ENCODE measurements at places on chromosomes 11 and 22.
A peak's percentile ranks its signal among the peaks of the same experiment; 100 is the strongest.

- DNase-seq: no peak
These were observed 14.2 kb upstream of the TECTA start for GRCh38 chr11:121086866-121087265.

DNA sequence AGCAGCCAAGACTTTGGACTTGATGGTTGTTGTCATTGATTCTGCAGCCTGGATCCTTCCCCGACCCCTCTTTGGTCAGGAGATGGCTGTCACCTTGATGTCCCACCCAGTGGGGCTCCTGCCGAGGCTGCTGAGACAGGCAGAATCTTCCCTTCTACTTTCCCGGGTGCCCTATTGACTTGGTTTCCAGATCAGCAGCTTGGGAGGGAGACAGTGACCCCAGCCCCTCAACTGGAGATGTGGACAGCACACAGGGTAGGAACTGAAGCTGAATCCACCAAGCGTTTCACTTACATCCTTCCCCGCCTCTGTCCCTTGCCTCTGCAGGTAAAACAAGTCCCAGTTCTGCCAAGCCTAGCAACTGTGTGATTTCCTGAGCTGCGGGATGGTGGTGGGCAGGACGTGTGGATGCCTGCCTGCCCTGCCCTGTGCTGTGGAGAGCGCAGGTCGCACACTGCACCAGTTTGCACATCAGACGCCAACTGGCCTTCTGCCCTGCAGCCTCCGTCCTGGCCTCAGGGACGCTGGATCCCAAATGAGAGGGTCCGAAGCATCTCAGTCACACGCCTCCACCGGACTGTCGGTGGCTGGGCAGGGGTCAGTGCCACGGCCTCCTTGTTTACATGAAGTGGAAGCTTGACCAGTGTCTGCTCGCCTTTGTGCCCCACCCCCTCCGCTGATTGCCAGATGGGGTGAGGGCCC is 34.6 kb downstream of the FAM83F start:
- DNase-seq: no peak

DNA sequence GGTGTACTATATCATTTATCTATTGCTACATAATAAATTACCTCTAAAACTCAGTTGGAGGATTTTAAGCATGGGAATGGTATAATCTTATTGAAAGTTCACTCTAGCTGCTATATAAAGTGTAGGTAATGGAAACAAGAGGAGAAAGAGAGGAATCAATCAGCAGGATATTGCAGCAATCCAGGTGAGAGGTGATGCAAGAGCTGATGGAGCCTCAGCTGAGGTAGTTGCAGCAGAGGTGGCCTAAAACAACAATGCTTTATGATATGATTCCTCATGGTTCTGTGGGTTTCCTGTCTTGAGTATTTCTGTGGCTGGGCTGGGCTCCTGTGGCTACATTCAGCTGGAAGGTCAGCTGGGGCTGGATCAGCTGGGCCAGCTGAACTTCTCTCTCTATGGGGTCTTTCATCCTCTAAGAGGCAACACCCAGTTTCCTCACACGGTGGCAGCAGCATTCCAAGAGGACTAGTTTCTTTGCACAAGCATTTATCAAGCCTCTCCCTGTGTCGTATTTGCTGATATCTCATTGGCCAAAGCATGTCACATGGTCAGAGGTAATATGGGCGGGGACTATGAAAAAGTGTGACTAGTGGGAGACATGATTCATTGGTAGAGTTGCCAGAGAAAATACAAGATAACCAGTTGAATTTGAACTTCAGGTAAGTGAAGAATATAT is 135.4 kb upstream of the LARGE1 start:
- DNase-seq: peak; percentile 31

- DNase-seq: no peak
These were observed 20.9 kb upstream of the DRD2 start for GRCh38 chr11:113496026-113496651.

- no peak for DNase-seq
These were observed 1.0 kb upstream of the GLB1L2 start for GRCh38 chr11:134330611-134331353.

DNA sequence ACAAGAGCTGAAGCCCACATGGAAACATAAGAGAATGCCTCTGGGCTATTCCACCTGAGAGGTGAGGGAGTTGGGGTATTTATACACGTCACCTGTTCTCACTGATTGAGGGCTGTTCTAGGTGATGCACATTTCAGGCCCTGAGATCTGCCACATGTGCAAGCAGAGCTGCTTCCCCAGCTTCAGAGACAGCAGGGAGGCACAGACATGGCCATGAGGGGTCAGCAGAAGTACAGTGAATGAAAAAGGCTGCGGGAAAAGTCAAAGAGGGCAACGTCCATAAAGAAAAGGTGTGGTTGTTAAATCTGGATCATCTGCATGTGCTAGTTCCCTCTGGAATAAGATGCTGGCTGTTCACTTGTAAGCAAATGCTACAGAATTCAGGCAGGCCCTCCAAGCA is 75.4 kb downstream of the GAB4 start:
- no peak for DNase-seq

DNA sequence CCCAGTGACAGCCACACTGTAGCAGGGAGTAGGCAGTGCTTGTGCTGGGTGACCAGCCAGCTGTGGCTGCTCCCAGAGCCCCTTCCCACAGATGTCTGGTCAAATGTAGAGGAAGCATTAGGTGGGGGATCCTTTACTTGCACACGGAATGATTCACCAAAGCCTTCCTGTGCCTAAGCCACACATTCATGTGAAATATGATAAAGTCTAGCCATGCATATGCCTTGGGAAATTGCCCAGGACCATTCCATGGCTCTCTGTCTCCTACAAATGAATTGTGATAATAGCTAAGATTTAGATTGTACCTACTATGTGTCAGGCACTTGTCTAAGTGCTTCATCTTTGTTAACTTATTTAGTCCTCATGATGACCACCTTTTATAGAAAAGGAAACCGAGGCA is 217.5 kb upstream of the E2F8 start:
- DNase-seq: no peak

GRCh38 chr11:14518820-14519219 is 1.4 kb downstream of the PSMA1 start:
- DNase-seq: no peak

GRCh38 chr11:8020244-8020597 is 33.1 kb downstream of the EIF3F start:
- no peak for DNase-seq

- DNase-seq: no peak
These were observed 966 bp downstream of the AHNAK start for GRCh38 chr11:62545437-62546243.

GRCh38 chr11:79336797-79337517 is 103.9 kb downstream of the TENM4 start:
- DNase-seq: no peak

GRCh38 chr22:25367756-25368155 is 148.3 kb downstream of the CRYBB2 start:
- DNase-seq: no peak

DNA sequence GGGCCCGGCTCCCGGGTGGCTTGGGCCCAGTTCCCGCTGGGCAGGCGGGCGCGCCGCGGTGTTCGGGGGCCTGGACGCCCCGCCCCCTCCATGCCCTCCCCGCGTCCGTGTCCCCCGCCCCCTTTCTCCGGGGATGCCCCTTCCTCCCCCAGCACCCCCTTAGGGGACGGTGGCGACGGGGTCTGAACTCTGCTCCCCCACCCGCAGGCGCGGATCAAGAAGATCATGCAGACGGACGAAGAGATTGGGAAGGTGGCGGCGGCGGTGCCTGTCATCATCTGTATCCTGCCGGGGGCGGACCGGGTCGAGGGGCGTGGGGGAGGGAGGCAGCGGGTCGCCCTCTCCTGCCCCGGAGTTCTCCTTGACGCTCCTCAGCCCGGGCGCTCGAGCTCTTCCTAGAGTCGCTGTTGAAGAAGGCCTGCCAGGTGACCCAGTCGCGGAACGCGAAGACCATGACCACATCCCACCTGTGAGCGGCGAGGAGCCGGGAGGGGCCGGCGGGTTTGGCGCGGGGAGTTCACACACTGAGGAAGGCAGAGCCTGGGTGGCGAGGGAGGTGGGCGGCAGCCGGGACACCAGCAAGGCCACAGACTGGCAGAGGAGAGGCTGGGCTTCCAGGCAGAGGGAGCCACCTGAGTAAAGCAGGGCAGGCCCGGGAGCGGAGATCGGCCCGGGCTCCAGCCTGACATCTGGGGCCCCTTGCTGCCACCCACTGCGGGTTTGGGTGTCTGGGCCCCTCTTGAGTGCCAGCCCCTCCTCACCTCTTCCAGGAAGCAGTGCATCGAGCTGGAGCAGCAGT is 546 bp downstream of the DRAP1 start:
- DNase-seq: no peak

DNA sequence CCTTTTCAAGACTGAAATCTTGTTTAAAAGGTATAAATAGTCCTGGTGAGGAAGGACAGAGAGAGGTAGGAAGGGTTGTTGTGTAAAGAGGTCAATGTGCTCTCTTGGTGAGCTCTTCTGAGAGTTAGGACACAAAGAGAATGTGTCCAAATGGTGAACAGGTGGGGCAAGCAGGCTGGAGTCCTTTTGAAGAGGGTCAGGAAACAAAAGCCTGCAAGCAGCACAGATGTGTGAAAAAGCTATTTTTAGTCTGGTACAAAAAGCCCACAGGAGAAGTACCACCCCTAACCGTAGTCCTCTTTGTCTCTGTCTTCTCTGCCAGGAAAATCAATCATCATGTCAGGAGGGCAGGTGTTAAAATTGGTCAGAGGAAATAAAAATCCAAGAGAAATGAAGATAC is 54.4 kb upstream of the SYN3 start:
- peak; percentile 79 for DNase-seq
